Activated CD8-positive, alpha-beta memory T cell treated with anti-CD3 and anti-CD28 coated beads for 4 hours (primary cell): ENCODE measurements at places on chromosomes 2 and 18.

- DNase-seq, result no peak
Measured at GRCh38 chr2:241275910-241276309, 39.6 kb downstream of the HDLBP start.

DNA sequence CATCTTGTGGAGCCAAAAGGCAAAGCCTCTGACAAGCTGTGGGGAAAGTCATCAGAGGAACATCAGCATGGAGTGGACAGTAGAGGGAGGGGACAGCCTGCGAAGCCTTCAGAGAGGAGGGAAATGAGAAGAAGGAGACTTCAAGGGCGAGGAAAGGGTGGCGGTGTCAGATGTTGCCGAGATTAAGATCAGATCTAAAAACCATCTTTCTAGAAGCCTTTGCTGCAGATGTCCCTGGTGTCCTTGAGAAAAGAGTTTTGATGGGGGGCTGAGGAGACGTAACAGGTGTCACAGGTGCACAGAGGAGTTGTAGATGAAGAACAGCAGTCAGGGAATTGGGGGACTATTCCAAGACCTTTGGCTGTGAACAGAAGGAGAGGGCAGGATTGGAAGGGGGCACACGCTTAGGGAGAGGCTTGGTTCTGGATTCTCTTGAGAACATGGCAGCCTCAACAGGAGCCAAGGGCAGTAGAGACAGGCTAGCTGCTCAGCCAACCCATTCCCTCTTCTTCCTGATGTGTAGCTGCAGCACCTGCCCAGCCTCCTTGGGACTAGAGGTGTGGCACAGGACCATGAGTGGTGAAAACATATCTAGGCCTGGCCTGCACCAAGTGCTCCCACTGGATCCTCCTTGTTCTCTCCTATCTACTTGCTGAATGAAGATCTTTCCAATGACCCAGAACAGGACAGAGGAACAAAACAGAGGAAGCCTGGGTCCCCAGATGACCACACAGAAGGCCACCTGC is 22.7 kb upstream of the NCL start:
- DNase-seq, result no peak

- no peak for DNase-seq
Measured at GRCh38 chr18:58766164-58766563, 94.9 kb downstream of the MALT1 start.

- DNase-seq, result no peak
Measured at GRCh38 chr18:41266616-41267015, 688.4 kb upstream of the PIK3C3 start.

GRCh38 chr2:146451972-146452371 is 1392.9 kb upstream of the ACVR2A start:
- DNase-seq, result no peak

- DNase-seq, result no peak
Measured at GRCh38 chr2:44731505-44731904, 210.0 kb upstream of the SIX3 start.

- no peak for DNase-seq
Measured at GRCh38 chr2:222903234-222904220, 42.7 kb downstream of the ACSL3 start.

GRCh38 chr2:38037757-38038621 is 38.0 kb downstream of the CYP1B1 start:
- no peak for DNase-seq

- DNase-seq, result no peak
Measured at GRCh38 chr18:49151482-49151881, 200.7 kb upstream of the SMAD7 start.

DNA sequence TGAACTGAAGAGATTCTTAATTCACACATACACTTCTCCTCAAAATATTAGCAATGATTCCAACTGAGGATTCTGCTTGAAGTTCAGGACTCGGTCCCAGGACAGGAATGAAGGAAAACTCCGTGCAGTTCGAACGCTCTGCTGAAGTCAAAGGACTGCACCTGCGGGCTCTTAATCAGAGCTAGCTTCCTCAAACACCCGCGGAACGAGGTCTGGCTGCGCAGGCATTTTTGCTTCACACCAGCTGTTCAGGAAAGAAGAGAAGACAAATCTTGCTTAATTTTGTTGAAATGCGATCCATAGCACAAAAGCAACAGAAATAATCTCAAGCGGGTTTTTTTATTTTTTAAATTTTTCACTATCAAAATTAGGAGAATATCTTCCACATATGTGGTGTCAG is 175.6 kb downstream of the LAMA1 start:
- DNase-seq, result no peak

DNA sequence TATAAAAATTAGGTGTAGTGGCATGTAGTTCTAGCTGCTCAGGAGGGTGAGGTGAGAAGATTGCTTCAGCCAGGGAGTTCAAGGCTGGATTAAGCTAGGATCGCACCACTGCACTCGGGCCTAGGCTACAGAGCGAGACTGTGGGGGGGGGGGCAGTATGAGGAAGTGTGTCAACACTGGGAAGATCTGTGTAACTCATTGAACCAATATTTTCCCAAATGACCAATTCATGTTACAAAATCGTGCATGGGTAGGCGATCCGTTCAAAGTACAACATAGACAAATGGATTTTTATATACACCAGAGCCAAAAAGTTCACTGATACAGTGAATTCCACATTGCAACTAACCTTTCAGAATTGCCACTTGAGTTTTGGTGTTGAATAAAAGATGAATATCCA is 8.1 kb downstream of the SMAD4 start:
- no peak for DNase-seq

GRCh38 chr18:62496262-62496661 is 26.6 kb upstream of the ZCCHC2 start:
- DNase-seq, result no peak

DNA sequence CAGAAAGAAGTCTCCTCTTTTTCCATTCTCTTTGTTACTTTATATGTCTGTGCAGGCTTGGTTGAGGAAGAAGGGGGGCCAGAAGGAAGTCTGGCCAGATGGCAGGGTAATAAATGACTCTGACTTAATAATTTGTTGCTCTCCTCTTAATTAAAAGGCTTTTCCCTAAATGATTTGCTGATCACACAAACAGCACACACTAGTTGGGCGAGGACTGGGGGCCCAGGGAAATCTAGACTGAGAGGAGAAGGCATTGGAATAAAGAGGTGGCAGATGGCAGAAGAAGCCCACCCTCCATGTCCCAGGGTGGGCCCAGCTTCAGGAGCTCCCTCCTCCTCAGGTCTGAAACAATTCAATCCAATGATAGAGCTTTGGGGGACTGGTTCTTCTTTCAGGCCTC is 12.7 kb upstream of the SMARCAL1 start:
- no peak for DNase-seq

GRCh38 chr18:69895066-69896047 is 52.3 kb downstream of the CD226 start:
- DNase-seq, result no peak

GRCh38 chr2:188519136-188519535 is 227.5 kb downstream of the GULP1 start:
- no peak for DNase-seq

- no peak for DNase-seq
Measured at GRCh38 chr18:57077005-57077765, 69.7 kb upstream of the BOD1L2 start.
